ENCODE measurements at places on chromosomes 5 and 9. TPM values are rescaled to one million over a fixed set of nuclear protein-coding genes. Genes with fewer than 3 reads are reported as not detected.

Gene SLC6A19
- 72.5 TPM for total RNA-seq

DNA sequence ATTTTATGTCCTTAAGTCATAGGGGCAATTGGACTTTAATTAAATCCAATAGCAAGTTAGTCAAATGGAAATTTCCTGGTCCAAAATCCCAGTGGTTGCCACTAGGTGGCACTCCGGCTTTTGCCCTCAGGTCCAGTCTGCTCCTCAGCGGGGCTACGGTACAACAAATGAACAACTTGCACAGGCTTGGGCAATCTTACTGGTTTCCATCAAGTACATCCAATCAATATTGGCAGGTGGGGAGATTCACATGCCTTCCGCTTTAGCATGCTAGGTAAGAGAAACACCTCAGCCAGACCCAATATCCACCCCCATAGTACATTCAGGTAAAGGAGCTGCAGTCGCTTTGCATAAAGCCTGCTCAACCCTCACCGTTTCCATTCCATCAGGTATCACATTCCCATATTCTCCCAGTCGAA is 6.3 kb upstream of the MXD3 start:
- peak; percentile 85 for DNase-seq

DNA sequence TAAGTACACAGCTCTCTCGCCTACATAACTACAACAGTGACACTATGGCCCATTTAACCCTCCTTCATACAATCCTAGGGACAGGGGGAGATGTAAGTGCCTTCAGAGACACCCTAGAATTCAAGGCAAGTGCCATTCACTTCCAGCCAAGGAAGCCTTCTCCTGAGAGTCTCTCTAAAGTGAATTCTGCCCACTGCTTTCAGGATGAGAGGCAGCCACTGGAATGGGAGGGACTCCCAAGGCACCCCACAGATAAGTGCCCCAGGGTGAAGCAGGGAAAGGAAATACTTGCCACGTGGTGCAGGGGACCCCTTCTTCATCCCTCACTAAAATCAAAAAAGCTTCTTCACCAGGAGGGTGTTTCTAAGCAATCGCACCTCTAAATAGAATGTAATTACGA is 283.7 kb downstream of the ZNF608 start:
- DNase-seq = no peak

DNA sequence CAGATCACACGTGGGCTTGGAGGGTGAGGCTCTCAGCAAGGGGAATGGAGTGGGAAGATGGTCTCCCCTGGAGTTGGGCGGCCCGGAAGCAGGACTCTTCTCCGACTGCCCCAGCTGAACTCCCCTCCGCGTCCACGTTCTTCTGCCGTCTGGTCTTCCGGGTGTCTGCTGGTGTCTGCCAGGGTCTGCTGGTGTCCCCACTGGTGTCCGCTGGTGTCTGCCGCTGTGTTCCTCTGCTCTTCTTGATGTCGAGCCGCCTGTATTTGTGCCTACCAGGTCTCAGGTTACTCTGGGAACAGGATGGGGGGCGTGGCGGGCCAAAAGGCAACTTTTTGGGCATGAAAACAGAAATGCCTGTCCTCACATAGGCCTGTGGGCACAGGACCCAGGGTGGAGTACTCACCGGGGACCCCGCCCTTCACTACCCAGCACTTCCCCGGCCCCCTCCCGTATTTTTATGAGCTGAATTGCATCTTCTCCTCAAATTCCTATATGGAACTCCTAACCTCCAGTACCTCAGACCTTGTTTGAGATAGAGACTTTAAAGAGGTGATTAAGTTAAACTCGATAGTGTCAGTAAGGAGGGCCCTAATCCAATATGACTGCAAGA is 675.4 kb downstream of the SEMA5A start:
- DNase-seq = no peak

GRCh38 chr5:58542709-58543108 is 40.2 kb upstream of the RAB3C start:
- DNase-seq = no peak

DNA sequence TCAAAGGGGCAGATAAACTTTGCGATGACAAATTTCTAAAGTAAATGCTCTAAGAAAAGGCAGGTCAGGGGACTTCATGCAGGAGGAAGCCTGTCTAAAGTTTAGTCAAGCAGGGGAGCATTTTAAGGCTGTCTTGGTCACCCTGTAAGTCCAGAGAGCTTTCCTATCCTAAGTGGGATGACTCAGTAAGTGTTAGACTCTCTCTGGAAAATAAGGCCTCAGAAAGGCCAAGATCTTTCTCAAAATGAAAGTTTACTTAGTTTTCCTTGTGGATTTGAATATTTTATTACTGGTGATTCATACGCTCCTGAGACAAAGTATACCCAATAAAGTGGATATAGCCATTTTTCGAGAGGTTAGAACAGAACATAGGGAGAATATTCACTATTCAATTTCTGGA is 806.9 kb upstream of the CDH9 start:
- DNase-seq = no peak

DNA sequence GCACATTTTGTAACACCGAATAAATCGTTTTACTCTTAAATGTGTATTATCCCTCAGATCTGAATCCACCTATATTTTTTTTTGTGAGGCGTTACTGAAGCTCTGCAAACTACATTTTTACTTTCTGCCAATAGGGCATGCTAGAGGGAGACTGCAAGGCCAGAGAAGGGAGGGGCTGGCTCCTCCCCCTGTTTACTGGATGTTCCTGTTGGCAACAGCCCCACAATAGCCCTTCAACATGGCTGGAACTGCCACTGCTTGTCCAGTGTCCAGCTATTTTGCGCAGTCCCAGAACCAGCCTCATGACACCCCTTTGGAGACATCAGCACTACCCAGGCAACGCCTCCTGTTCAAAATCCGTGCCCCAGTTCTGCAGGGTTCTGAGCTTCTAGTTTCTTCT is 85.4 kb upstream of the MIER3 start:
- no peak for DNase-seq

Gene VLDLR
- total RNA-seq = 9.6 TPM

DNA sequence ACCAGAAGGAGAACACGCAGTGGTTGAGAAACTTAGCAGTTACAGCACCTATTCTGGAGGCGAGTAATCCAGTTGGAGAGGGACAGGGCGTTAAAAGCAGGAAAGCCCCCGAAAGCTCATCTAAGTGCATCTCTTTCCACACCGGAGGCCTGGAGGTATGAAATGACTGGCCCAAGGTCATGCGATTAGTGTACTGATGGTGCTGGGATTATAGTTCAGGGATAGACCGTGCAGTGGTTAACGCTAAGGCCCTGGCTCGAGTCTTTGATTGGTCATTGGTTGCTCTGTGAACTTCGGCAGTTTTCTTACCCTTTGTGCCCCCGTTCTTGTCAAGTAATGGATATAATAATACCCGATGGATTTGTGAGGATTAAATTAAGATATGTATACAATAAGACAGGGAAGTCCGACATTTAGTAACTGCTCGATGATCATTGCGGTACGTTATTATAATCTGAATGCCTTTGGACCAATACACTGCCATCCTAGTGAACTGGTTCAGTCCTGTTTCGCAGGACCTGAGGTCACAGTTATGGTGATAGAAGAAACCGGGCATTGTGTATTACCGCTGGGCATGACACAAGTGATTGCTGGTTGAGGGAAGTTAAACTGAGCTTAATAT is 960 bp downstream of the CANX start:
- peak; percentile 30 for DNase-seq

Gene JAK2
- total RNA-seq = 18.9 TPM

- DNase-seq = no peak
Measured at GRCh38 chr5:21831145-21831787, 1021.9 kb downstream of the CDH12 start.
